ENCODE measurements at places on chromosomes 6 and 20. TPM values are rescaled to one million over a fixed set of nuclear protein-coding genes. Genes with fewer than 3 reads are reported as not detected.

DNA sequence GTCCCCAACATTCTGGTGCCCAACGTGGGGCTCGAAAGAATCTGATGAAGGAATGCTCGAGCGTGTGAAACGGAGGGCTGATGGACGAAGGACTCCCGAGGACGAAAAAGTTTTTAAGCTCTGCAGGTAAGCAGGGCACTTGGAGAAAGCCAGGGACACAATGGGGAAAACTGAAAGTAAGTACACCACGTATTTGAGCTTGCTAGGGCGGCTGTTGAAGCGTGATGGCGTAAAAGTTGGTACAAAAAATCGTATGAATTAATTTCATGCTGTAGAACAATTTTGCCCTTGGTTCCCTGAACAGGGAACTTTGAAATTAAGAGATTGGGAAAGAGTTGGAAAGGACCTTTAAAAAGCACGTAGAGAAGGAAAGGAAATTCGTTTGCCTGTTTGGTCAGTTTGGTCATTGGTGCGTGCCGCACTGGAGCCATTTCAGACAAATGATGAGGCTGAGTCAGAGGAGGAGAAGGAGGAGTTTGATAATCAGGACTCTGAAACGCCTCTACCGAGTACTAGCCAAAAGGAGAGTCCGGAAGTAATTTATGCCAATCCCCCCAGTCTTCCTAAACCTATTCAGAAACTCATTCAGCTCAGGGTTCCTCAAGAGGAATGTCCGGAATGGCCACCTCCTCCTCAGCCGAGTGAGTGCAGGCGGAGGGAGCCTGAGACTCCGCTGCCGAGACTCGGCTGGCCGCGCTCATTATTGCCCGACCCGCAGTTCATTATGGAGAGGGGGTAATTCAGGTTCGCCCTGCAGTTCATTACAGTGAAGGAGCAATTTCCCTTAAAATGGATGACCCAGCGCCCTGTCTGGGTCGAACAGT is 59.2 kb upstream of the PRSS16 start:
- peaks cover 4% of the 10 kb centered on the region for H3K4me1 ChIP-seq
- H3K36me3 ChIP-seq: no peaks in the 10 kb centered on the region
- DNase-seq: peak; percentile 58
- peak overlapping the region; percentile 90 for H3K4me3 ChIP-seq

The BACH2 gene
- total RNA-seq: 96.4 TPM

The PABPC1L gene
- total RNA-seq: 27.7 TPM

The ECT2L gene
- total RNA-seq: 2.7 TPM

GRCh38 chr20:4150070-4150441 is 134.7 kb upstream of the RNF24 start:
- peak overlapping the region; percentile 88 for H3K4me3 ChIP-seq
- H3K27me3 ChIP-seq: no peaks in the 10 kb centered on the region
- peaks cover 7% of the 10 kb centered on the region for H3K4me1 ChIP-seq
- DNase-seq: no peak
- no peaks in the 10 kb centered on the region for H3K36me3 ChIP-seq

DNA sequence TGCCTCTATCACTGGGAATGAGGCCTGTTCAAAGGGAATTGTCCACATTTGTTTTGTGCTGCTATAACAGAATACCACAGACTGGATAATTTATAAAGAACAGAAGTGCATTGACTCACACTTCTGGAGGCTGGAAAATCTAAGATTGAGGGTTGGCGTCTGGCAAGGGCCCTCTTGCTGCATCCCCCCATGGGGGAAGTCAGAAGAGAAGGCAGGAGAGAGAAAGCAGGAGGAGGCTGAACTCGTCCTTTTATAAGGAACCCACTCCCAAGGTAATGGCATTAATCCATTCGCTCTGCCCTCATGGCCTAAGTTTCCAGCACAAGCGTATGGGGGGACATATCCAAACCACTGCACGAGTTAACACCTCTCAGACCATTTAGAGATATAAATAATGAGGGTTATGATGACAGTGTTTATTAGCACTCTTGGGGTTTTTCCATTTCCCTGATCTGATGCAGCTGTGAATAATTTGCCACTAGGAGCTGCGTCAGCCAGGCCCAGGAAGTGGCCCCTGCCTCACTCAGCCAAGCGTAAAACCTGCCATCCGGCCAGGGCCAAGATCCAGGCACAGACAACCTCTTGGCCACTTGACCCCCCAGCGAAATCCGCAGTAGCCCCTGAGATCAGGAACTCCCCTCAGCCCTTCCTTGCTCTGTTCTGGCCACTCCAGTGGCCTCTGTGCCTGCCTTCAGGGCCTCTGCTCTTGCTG is 14.2 kb upstream of the SLCO4A1 start:
- no peaks in the 10 kb centered on the region for H3K27me3 ChIP-seq
- H3K4me3 ChIP-seq: no peak overlapping the region
- no peaks in the 10 kb centered on the region for H3K36me3 ChIP-seq
- H3K27ac ChIP-seq: no peak overlapping the region
- H3K4me1 ChIP-seq: peaks cover 11% of the 10 kb centered on the region

DNA sequence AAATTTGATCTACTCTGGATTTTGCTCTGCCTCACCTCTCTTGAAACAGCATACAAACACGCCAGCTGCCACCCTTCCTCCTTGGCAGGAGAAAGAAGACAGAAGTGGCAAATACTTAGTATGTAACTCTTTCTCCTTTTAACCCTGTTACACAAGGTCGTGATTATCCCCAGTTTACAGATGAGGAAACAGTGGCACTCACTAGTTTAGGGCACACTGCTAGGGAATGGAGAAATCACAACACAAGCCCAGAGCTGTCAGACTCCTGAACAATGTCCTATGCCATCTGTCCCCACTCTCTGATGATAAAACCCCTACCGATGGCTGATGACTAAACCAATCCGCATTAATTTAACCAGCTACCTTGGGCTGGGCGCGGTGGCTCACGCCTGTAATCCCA is 79.7 kb downstream of the FGD2 start:
- H3K36me3 ChIP-seq: no peaks in the 10 kb centered on the region
- DNase-seq: no peak
- H3K4me3 ChIP-seq: no peak overlapping the region
- H3K4me1 ChIP-seq: no peaks in the 10 kb centered on the region
- peaks cover 2% of the 10 kb centered on the region for H3K27me3 ChIP-seq
- no peak overlapping the region for H3K27ac ChIP-seq

DNA sequence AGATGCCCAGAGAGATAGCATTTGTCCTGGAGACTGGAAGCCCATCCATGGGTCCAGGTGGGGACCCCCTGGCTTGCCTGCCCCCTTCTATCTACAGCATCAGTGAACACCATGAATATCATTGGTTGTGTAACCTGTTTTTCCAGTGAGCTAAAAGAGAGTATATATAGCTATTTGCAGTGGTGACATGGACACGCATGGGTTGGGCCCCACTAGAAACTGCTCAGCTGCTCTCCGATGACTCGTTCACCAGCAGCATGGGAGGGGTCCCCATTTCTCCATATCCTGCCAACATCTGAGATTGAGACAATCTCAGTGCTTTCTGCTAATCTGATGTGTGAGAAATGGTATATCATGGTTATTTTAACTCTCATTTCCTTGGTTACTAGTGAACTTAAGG is 4.0 kb upstream of the ZC3H12D start:
- H3K27me3 ChIP-seq: peaks cover 2% of the 10 kb centered on the region
- no peaks in the 10 kb centered on the region for H3K4me1 ChIP-seq
- no peak for DNase-seq

DNA sequence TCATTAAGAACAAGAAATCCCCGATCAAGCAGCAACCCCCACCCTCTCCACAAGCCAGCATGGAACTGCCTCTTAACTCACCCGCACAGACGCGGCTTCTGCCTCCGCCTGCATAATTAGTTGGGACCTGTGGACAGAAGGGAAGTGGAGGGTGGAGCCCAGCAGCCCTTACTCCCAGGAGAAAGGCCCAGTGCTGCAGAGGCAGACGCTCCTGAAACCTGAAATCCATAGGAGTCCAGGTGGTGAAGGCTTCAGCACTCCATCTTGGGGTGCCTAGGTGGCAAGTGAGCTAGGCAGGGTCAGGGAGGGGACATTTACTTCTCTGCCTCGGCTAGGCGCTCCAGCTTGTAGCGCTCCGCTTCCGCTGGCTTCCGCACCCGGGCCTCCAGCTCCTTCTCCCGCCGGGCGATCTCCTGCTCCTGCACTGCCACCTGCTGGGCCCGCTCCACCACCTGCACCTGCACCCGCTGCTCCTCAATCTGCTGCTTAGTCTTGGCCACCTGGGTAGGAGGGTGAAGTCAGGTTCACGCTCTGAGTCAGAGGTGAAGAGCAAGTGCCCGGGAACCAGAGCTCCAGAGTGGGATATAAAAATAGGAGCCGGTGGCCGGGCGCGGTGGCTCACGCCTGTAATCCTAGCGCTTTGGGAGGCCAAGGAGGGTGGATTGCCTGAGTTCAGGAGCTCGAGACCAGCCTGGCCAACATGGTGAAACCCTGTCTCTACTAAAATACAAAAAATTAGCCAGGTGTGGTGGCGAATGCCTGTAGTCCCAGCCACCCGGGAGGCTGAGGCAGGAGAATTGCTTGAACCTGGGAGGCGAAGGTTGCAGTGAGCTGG is 10.7 kb downstream of the TUBB start:
- peaks cover 17% of the 10 kb centered on the region for H3K4me1 ChIP-seq
- H3K27me3 ChIP-seq: peaks cover 12% of the 10 kb centered on the region
- H3K36me3 ChIP-seq: no peaks in the 10 kb centered on the region
- DNase-seq: peak; percentile 85
- H3K27ac ChIP-seq: peak overlapping the region; percentile 97

DNA sequence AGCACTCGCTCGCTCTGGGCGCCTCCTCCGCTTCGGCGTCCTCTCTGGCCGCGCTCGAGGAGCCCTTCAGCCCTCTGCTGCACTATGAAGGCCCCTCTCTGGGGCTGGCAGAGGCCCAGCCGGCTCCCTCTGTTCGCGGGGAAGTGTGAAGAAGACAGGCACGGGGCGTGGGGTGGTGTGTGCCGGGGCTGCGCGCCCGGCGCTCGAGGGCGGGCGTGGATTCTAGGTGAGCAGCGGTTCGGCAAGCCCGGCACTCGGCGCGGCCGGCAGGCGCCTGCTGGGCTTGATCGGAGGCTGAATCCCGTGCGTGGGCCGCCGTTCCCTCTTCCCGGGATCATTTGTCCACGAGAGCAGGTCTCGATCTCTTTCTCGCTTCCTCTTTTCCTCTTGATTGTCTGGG is 153.0 kb downstream of the SLC35B3 start:
- no peak overlapping the region for H3K4me3 ChIP-seq
- H3K36me3 ChIP-seq: no peaks in the 10 kb centered on the region
- H3K4me1 ChIP-seq: peaks cover 28% of the 10 kb centered on the region

The LAMP5 gene
- total RNA-seq: not detected

GRCh38 chr6:163651426-163651825 is 236.9 kb downstream of the QKI start:
- peaks cover 2% of the 10 kb centered on the region for H3K4me1 ChIP-seq
- DNase-seq: no peak
- H3K36me3 ChIP-seq: no peaks in the 10 kb centered on the region
- no peaks in the 10 kb centered on the region for H3K27me3 ChIP-seq
- H3K4me3 ChIP-seq: no peak overlapping the region
- H3K27ac ChIP-seq: no peak overlapping the region

The GRIK2 gene
- total RNA-seq: 95.5 TPM

- H3K36me3 ChIP-seq: no peaks in the 10 kb centered on the region
- H3K27ac ChIP-seq: no peak overlapping the region
- H3K4me1 ChIP-seq: no peaks in the 10 kb centered on the region
- H3K27me3 ChIP-seq: no peaks in the 10 kb centered on the region
Measured at GRCh38 chr6:11341867-11342266, 109.4 kb upstream of the NEDD9 start.

GRCh38 chr6:166633732-166634535 is 6.9 kb upstream of the RPS6KA2 start:
- no peak for DNase-seq
- H3K27ac ChIP-seq: no peak overlapping the region

DNA sequence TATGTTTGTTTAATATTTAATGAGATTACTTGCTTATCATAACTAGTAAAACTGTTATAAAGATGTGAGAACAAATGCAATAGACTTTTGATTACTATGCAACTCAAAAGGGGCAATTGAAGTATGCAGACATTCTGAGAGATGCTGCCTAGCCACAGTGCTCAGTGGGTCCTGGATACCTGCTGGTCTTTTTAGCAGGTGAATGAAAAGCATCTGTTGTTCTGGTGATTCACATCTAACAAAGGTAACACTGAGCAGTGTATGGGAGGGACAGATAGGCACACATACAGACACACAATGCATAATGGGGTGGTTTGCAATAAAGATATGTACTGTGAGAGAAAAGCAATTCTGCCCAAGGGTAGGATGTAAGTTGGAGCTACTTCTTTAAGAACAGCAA is 46.9 kb downstream of the OGFRL1 start:
- H3K4me1 ChIP-seq: no peaks in the 10 kb centered on the region
- no peak for DNase-seq
- H3K4me3 ChIP-seq: no peak overlapping the region
- H3K27ac ChIP-seq: no peak overlapping the region

DNA sequence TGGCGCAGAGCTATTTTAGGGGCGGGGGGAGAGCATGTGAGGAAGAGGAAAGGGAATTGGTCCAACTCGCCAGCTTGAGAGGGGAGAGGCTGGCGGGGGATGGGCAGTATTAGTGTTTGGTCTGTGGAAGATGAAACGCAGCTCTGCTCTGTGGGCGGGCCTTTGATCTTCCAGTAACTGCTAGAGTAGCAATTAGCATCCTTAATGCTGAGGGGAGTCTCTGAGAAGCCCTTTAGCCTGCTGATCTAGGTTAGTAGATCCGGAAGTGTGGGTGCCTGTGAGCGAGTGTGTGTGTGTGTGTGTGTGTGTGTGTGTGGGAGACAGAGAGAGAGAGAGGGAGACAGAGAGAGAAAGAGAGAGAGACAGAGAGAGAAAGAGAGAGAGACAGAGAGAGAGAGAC is 117.2 kb upstream of the BACH2 start:
- H3K36me3 ChIP-seq: no peaks in the 10 kb centered on the region
- DNase-seq: peak; percentile 77
- peaks cover 9% of the 10 kb centered on the region for H3K4me1 ChIP-seq
- H3K27ac ChIP-seq: peak overlapping the region; percentile 46
- H3K4me3 ChIP-seq: peak overlapping the region; percentile 57
